ENCODE measurements at places on chromosomes 1 and 21. TPM values are rescaled to one million over a fixed set of nuclear protein-coding genes. Genes with fewer than 3 reads are reported as not detected.

NMNAT2 gene
- total RNA-seq: 27.6 TPM

FMO5 gene
- total RNA-seq: 0.22 TPM

HSD3B2 gene
- not detected for total RNA-seq

NES gene
- 120 TPM for total RNA-seq

ST6GALNAC3 gene
- 1.7 TPM for total RNA-seq

DPT gene
- total RNA-seq: not detected

ATP5IF1 gene
- 247 TPM for total RNA-seq

NTMT2 gene
- not detected for total RNA-seq

LORICRIN gene
- total RNA-seq: not detected
